Activated naive CD8-positive, alpha-beta T cell treated with anti-CD3 and anti-CD28 coated beads, Interleukin-2, amount 50 U/mL, for 24 hours (primary cell): ENCODE measurements at places on chromosomes 4 and X.

- no peak for DNase-seq
These were observed 38.2 kb upstream of the PRDM5 start for GRCh38 chr4:120960656-120961267.

DNA sequence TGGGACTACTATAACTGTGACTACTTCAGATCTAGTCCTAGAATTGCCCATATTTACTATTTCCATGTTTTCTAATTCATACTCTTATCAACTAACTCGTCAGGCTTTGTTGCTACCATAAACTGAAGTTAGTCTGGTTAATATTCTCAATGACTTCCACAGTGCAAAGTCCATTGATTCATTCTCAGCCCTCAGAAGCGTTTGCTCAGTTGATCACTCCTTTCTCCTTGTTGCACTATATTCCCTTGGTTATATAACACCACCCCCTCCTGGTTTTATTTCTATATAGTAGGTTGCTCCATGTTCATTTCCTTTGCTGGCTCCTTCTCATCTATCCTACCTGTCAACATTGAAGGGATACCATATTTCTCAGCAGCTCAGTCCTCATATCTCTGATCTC, 27.2 kb upstream of the SLC6A14 start:
- DNase-seq, result no peak

DNA sequence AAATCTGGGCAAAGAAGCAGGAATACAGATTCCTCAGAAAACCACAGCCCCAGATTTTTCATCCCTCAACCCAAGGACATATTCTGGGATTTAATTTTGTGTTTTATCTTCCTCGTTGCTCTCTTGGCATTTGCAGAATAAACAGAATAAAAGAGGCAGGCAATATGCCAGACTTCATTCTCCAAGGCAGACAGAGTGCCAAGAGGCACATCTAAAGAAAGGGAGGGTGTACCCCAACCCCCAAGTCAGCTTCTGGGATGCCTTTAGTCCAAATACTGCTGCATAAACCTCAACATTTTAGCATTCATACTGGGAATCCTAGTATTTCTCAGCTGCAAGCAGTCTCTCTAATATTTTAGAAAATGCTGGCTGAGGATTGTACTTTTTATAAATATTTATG, 629.2 kb downstream of the KLHL13 start:
- no peak for DNase-seq

- no peak for DNase-seq
These were observed 17.7 kb downstream of the SPON2 start for GRCh38 chr4:1154523-1155182.

DNA sequence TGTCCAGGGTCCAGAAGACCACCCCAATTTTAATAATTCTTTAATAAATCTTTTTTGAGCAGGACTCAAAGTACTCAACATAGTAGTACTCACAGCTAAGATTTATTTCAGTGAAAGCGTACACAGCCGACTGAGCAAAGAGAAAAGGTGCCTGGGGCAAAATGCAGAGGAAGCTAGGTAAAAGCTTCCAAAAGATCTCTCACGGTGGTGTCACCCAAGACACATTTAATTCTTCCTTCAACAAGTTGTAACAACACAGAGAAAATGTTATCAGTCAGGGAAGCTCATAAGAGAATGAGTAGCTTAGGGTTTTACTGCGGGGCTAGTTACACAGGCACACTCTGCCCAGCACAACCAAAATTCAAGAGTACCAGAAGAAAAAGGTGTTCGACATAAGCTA, 201.1 kb downstream of the OPHN1 start:
- no peak for DNase-seq

- DNase-seq, result no peak
These were observed 55.8 kb downstream of the CLCN5 start for GRCh38 chrX:49978176-49978575.

GRCh38 chr4:171025343-171025742, 787.9 kb upstream of the GALNTL6 start:
- no peak for DNase-seq

DNA sequence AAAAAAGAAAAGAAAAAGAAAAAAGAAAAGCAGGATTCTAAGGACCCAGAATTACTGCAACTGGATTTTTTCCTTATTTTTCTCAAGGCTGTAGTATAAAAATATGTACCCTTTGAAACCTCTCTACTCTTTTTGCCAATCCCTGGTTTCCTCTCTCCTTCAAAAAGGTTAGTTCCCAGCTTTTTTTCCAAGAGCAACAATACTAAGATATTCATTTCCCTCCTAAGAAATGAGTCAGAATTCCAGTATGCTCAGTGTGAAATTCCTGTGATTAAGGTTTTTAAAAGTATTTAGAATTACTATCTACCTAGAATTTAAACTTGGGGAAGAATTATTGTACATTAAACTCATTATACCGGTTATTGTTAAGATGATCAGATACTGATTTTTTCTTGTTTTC, 22.0 kb downstream of the SMIM14 start:
- no peak for DNase-seq

- no peak for DNase-seq
These were observed 110.3 kb downstream of the SHROOM3 start for GRCh38 chr4:76545226-76545884.

GRCh38 chr4:4655901-4656300, 114.1 kb upstream of the STX18 start:
- DNase-seq, result no peak

- DNase-seq, result no peak
These were observed 755.5 kb downstream of the GLUD2 start for GRCh38 chrX:121802881-121803412.

DNA sequence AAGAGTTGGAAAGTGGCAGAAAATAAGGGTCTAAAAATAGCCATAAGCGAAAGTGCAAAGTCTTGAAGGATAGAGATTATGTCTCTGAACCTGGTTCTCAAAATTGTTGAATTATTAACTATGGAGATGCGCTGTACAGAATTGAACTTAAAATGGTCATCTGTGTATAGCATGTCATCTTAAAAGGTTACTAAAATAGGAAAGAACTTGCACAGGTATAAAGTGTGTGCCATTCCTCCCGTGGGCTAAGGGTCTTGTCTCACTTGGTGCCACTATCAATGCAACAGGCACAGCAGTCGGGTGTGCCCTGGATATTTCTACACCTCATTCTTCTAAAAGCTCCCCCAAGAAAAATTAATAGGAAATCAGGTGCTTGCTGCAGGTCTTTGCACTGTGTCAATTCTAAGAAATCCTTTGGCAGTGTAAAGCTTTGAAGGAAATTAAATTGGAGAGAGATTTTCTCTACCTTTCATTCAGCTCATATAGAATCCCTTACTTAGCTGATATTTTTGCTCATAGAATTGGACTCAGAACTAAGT, 2.4 kb downstream of the SORBS2 start:
- DNase-seq, result no peak

- DNase-seq, result no peak
These were observed 780.6 kb downstream of the FAM133A start for GRCh38 chrX:94454606-94455005.

- DNase-seq, result no peak
These were observed 57.8 kb downstream of the MMRN1 start for GRCh38 chr4:89952458-89952857.

- no peak for DNase-seq
These were observed 55.5 kb downstream of the SCML1 start for GRCh38 chrX:17792826-17793225.

DNA sequence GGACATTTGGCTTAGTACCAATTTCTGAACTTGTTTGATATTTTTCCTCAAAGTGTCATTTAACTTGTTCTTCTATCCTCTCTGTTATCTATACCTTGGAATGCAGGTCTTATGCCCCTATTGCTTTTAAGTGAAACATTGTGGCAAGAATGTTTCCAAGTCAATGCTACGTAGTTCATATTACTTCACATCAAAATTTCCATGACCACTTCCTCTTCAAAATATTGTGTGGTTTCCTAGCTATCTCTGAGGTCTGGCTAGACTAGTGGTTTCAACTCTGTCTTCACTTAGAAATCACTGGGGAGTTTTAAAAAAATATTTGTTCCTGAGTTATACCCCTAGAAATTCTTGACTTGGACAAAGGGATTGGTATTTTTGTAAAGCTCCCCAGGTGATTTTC, 20.2 kb upstream of the RASGEF1B start:
- no peak for DNase-seq

GRCh38 chr4:25694466-25694865, 38.8 kb downstream of the SLC34A2 start:
- DNase-seq, result no peak

GRCh38 chr4:183429489-183429888, 14.9 kb upstream of the CDKN2AIP start:
- no peak for DNase-seq

GRCh38 chr4:109441862-109442458, 8.3 kb downstream of the SEC24B start:
- DNase-seq, result no peak

- DNase-seq, result no peak
These were observed 20.2 kb upstream of the TMEM184C start for GRCh38 chr4:147596981-147597380.

GRCh38 chrX:30144221-30144620, 71.1 kb upstream of the MAGEB2 start:
- DNase-seq, result no peak

- DNase-seq, result no peak
These were observed 93.0 kb upstream of the PRKG2 start for GRCh38 chr4:81307991-81308390.

- DNase-seq, result peak; percentile 19
These were observed 6.6 kb downstream of the TIMM17B start for GRCh38 chrX:48890934-48891401.

DNA sequence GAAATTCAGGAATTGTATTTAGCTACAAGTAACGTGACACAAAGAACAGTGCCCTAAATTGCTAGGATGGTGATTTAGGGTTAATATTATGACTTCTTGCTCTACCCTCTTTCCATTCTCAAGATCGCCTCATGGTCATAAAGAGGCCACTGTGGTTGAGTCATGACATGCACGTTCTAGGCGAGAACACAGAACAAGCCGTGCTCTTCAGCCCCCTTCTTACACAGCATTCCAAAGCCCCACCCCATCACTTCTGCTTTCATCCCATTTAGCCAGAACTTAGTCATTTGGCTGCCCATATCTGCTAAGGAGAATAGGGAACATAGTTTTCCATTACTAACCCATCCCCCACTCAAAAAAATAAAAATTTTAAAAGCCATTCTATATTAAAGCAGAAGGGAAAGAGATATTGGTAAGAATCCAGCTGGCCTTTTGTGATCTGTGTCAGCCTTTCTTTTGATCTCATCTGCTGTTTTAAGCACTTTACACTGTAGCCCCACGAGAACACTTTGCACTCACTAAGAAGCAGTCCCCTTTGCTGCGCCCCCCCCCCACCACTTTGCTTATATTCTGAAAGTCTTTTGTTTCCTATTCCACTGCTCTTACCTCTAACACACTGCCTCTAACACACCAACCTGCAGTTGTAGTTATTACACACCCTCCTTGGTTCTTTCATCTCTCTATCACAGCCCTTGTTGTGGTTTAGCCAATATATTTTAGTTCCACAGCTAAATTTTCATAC, 28.4 kb downstream of the NPNT start:
- no peak for DNase-seq

- DNase-seq, result no peak
These were observed 515.5 kb downstream of the STPG2 start for GRCh38 chr4:97627750-97628149.

- DNase-seq, result no peak
These were observed 1.9 kb downstream of the SHOX start for GRCh38 chrX:632366-633042.

GRCh38 chr4:61877893-61878292, 677.8 kb downstream of the ADGRL3 start:
- no peak for DNase-seq

- no peak for DNase-seq
These were observed 136.4 kb upstream of the PLAC1 start for GRCh38 chrX:134794692-134795091.

- DNase-seq, result no peak
These were observed 16.9 kb downstream of the ZBTB49 start for GRCh38 chr4:4306920-4307319.

DNA sequence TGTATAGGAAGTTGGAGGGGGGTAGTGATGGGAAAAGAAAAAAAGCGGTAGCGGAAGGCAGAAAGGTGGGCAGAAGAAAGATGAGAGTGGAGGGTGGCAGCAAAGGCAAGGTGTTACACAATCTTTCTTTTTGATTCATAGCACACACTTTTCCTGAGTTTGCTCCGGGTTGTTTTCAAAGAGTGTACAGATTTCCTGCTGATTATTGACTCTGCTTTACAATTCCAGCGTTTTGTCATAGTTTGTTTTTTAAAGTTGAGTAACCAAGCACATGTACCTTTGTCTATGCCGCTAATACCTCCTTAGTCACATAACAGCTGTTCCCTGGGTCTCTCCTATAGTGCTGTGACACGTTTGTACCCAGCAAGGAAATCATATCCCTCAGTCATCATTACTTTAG, 50.3 kb downstream of the AGA start:
- DNase-seq, result no peak

DNA sequence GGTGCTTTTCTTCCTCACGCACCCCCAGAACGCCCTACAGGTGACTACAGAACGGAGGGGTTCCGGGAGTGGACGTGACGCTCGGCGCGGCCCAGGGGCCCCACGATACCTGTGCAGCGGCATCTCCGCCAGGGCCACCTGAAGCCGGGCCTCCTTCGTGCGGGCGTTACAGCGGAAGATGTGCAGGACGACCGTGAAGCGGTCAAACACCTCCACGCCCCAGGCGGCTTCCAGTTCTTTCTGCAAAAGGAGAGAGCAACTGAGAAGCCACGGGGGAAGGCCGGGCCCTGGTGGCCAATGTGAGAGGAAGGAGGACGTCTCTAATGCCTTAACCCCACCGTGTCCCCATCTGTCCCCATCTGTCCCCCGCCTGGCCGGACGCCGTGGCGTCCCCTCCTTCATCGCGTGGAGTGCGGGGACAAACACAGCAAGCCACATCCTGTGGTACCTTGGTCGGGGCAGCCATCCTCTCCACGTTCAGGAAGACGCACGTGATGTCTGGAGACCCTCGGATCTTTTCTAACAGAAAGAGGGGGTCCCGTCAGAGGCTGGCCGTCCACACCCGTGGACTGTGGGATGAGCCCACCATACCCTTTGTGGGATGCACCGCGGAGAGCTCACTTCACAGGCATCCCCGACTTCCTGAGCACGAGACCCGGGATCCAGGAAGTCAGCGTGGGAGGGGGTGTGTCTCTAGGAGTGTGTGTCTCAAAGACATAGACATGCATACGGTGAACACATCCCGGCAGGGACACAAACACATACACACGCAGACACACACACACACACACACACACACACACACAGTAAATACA, 3.6 kb downstream of the GTPBP6 start:
- DNase-seq, result no peak

- no peak for DNase-seq
These were observed 47.3 kb downstream of the DHX15 start for GRCh38 chr4:24537025-24537424.

GRCh38 chrX:1853916-1854315, 239.1 kb downstream of the ASMT start:
- no peak for DNase-seq

GRCh38 chrX:155778844-155779553, 102.1 kb upstream of the VAMP7 start:
- no peak for DNase-seq
